ENCODE measurements at places on chromosomes 1 and 21.

DNA sequence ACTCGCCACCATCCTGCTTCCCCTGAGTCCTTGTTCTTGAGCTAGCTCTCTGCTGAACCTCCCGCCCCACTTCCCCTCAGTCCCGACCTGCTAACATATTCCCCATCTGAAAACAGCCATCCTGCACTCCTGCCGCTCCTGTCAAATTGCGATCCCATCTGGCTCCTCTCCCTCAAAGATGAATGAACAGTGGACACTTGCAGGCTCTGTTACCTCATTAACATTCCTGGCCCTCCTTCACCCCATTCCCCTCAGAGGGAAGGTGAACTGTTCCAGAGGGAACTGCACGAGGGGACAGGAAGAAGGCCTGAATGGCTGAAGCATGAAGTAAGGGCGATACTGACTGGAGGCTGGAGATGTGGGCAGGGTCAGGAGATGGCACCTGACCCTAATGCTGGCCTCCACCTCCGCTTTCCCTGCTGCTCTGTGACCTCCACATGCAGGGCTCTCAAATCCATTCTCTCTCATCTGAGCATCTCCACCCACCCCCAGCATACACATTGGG is 7.4 kb upstream of the CELSR2 start:
- no peak for DNase-seq

GRCh38 chr1:60196026-60196425 is 122.5 kb upstream of the C1orf87 start:
- no peak for DNase-seq

GRCh38 chr1:234659538-234659937 is 49.6 kb upstream of the IRF2BP2 start:
- DNase-seq: no peak

GRCh38 chr1:175338387-175339135 is 146.0 kb upstream of the KIAA0040 start:
- DNase-seq: peak; percentile 29

- peak; percentile 59 for DNase-seq
Measured at GRCh38 chr21:46368533-46369285, 44.8 kb downstream of the PCNT start.

DNA sequence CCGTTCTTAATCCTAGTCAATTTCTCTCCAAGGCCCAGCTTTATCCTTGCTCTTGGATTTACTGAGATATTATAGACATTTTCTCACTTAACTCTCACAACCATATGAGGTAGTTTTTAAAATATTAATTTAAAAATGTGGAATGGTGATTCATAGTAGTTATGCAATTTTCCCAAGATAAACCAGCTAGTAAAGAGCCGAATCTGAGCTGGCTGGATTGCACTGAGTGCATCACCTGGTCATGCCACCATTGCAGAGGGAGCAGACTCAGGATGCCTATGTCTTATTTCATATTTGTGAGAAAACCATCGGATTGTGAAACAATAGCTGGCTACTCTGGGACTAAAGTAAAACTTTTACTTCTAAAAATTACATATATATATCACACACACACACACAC is 494.0 kb downstream of the KCNT2 start:
- DNase-seq: no peak

GRCh38 chr1:15435239-15436077 is 2.8 kb upstream of the CTRC start:
- no peak for DNase-seq

- DNase-seq: no peak
Measured at GRCh38 chr1:45230537-45230936, 24.1 kb upstream of the ZSWIM5 start.

GRCh38 chr1:79059341-79059740 is 52.8 kb upstream of the ADGRL4 start:
- no peak for DNase-seq

DNA sequence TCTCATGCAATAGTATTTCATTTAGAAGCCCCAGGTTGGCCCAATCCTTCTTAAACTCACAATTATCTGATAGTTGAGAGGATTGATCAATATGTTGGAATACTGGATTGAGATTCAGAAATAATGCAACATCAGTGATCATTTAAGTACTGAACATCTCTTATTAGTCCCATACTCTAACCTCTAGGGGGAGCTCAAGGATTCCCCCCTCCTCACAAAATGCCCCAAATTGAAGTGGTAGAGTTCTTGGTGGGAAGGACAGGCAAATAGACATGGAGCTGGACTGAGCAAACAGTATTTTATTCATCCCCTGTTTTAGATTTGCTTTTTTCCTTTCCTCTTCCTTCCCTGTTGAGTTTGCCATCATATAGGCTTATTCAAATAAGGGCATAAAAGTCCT is 62.8 kb downstream of the NGF start:
- DNase-seq: no peak

DNA sequence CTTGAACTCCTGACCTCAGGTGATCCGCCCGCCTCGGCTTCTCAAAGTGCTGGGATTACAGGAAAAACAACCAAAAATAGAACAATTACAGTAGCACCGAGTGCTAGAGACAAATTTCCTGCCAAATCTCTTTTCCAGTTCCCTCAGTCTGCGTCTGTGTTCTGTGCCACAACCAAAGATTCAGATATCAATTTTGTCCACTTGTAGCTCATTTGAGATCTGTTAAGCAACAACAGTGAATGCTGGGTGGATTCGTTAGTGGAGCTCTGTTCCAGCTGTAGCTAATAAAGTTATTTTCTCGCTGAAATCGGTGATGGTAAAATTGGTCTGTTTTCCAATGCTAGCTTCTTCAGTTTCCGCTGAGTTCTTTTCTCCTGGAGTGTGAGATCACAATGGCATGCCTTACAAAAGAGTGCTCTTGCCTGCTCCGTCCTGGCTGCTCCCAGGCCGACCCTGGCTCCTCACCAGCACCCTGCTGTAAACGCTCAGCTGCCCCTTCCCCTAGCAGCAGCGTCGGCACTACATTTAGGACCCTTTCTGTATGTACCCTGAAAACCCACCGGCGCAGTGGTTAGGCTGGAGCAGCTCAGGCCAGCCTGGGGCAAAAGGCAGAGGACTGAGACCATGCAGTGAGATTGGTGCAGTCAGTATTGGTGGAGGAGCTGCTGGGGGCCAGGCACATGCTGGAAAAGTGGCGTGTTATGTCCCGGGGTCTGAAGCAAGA is 395.4 kb downstream of the KIF26B start:
- no peak for DNase-seq

DNA sequence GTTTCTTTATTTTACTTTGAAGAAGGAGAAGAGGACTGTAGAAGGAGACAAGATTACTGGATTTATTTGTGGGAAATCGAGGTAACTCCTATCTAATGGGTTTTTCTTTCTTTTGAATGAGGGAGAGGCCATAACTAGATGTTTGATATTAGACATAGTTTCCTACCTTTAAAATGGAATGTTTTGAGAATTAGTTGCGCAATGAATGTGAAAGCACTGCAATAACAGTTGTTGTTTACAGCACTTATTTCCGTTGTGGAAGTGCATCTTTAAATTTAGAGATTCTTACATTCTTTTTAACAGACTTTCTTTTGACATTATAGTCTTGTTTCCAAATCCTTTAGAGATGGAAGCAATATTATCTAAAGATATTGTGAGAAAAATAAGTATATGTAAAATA is 229.0 kb downstream of the SRGAP2C start:
- no peak for DNase-seq

DNA sequence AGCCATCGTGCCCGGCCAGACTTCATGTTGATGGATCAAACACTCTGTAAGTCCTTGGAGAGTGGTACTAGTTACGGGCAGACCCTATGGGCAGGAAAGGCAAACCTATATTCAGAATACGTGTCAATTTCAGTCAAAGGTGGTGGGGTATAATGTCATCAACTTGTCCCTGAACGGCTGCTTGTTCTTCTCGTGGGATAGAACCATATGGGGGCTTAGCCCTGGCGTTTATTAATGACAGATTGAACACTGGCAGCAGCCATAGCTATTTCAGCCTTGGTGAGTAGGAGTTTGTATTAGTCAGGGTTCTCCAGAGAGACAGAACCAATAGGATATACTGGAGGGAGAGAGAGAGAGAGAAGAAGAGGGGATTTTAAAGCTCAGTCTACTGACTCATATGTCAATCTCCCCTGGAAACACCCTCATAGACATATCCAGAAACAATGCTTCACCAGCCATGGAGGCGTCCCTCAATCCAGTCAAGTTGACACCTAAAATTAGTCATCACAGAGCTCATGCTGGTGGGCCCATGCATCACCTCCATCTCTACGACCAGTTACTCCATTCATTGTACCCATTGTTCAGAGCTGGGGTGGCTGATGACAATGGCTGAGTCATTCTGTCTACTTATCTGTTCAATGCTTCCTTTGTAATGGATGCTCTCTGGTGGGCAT is 16.1 kb upstream of the AQP10 start:
- no peak for DNase-seq

DNA sequence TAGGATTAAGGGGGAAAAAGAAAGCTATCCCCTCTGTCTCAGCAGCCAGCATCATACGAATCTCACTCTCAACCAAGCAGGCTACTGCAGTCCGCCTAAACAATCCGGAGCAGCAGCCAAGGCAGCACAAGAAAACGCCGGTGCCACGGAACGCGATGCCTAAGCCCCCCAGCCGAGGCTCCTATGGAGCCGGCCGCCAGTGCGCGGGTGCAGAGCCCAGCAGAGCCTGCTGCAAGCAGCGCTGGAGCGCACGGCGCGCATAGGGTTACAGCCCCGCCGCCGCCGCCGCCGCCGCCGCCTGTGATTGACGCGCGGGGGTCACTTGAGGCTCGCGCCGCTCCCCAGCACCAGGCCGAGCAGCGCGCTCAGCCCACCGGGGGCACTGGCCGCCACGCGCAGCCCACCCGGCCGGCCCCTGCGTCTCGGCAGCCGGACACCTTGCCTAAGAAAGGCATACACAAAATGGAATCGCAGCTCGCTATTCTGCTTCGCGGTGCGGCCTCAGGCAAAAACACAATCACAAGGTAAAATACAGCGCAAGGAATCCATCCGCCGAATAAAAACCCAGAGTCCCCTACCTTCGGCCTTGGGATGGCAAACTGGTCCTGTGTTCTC is 780 bp downstream of the HIVEP3 start:
- DNase-seq: peak; percentile 40

DNA sequence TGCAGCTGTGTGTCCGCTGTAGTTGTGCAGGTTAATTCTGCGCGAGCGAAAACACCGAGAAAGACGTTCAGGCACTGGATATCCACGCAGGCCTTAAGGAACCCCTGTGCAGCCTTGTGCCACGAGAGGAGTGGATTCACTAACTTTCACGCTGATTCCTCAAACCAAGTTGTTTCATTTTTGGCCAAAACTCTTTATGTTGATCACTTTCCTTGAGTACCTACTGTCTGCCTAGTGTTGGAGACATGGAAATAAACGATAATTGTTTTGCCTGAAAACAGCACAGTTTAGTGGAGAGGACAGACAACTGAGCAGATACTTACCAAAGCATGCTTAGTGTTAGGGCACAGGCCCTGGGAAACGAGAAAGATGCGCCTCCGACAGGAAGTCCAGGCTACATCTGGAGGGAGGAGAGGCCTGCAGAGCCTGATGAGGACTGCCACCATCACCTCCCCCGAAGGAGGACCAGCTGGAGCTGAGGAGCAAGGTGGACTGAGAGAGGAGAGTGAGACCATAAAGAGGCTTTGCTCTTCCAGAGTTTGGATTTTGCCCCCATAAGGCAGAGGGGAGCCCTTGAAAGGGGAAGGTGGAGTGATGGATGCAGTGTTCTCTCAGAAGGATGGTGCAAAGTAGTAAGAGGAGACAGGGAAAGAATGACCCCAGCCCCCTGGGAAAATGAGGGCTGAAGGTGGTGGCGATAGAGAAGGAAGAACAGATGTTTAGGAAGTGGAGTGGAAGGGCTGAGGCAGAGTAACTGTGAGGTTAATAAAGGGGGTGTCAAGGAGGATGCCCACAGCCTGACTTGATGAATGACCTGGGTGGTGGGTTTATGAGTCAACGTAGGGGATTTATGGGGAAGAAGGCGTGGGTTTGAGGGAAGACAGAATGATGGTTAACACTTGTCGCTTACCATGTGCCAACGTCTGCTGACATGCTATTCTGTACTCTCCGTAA is 956 bp upstream of the SCAF4 start:
- no peak for DNase-seq

GRCh38 chr1:111679541-111679940 is 59.7 kb downstream of the INKA2 start:
- no peak for DNase-seq

DNA sequence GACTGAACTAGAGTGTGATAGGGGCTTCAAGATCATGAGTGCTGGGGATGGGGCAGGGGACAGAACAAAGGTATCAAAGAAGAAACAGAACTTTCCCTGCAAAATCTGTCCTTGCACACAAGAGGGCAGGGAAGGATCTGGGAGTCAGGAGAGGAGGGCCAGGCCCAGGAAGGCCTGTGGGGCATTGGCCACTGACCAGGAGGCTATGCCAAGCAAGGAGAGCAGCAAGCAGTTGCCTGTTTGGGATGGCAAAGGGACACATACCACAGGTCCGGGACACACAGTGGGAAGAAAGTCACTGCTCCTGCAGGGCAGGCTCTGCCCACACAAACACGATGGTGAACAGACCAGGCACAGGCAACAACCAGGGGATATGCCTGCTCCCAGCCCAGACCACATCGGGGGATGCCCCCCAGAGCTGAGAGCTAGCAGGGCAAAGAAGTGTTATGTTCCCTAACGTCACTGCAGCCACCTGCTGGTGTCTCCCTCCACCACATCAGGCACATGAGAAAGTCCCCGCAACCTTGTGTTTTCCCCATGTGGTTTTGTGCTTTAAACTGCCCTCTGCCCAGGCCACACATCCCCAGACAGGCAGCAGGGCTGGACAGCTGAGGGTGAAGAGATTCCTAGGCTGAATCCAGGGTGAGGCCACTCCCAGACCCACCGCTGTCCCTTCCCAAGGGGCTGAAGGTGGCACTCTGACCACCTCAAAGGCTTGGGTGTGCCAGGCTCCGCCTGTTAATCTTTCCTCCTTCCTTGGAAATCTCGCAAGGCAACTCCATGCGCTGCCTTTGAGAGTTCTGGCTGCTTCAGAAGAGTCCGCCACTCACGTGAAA is 53.6 kb downstream of the KIF21B start:
- peak; percentile 71 for DNase-seq

DNA sequence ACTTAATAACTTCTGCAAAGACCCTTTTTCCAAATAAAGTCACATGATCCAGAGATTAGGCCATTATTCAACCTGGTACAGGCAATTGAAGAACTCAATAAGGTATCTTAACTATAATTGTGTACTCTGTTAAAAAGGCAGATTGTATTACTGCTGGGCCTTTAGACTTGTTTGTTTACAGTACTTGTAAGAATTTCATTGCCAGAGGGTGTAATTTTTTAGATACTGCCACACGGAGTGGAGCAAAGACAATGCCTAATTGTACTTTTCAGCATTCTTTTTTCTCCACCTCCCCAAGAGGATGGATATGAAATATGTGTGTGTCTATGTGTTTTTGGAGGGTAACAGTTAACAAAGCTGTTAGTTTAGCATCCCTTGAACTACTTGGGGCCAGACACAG is 47.5 kb downstream of the HUNK start:
- no peak for DNase-seq

DNA sequence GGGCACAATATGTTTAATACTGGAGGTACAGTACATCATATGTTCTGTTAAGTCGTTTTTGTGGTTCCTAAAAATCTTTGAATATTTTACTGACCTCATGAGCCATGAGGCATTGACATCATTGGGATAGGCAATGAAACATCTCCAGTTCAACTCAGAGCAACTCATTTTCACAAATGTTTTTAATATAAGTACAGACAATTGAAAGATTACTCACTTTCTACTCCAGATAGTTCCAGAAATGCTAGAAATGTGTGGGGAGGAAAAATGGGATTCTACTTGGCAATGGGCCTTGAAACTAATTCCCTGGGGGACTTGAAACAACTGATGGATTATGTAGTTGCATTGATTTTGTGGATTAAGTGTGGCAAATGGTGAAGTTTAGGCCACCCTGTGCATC is 7.2 kb upstream of the C8B start:
- no peak for DNase-seq
